ENCODE measurements at places on chromosomes 7 and 10. TPM values are rescaled to one million over a fixed set of nuclear protein-coding genes. Genes with fewer than 3 reads are reported as not detected.

CCL24 gene
- not detected for total RNA-seq

TLX1 gene
- total RNA-seq, result 2.2 TPM

RARRES2 gene
- not detected for total RNA-seq

SLC18A3 gene
- not detected for total RNA-seq

RBM20 gene
- total RNA-seq, result 0.28 TPM

ZNF727 gene
- total RNA-seq, result not detected

GJD4 gene
- total RNA-seq, result not detected

PDSS1 gene
- 15.7 TPM for total RNA-seq

TMEM196 gene
- total RNA-seq, result not detected

NUTM2E gene
- total RNA-seq, result not detected

Measured in airway epithelial cell (primary cell).